Activated T-cell treated with anti-CD3 and anti-CD28 coated beads for 24 hours (primary cell): ENCODE measurements at places on chromosomes 6 and 20.

GRCh38 chr6:41774841-41775240 lies 4.9 kb downstream of the FRS3 start:
- no peak for DNase-seq

GRCh38 chr6:7184502-7184901 lies 76.7 kb downstream of the RREB1 start:
- no peak for DNase-seq

DNA sequence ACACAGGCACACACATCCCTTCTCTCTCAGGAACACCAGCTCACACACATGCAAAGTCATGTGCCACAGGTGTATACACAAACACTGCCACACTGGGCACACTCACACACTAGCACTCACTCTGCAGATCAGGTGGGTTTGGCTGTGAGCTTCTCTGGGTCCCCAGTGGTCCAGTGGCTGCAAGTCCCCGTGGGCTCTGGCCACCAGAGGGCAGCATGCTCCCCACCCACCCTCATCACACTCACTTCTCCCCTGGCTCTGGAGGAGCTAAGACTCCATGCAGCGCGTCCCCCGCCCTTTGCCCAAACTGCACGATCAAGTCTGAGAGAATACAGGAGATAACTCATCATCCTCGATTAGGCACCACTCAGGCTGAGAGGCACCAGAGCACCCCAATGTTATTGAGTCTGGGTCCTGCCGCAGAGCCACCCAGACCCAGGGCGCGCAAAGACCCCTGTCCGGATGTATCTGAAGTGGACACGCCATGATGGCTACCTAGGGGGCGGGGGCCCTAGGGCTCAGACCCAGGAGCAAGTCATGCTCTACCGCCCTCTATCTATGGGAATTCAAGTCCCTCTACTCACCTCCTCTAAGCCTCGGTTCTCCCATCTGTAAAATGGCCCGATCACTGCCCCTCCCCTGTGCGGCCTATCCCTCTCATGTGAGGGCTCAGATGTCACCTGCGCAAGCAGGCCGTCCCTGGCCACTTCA lies 90.5 kb downstream of the GRM4 start:
- peak; percentile 48 for DNase-seq

DNA sequence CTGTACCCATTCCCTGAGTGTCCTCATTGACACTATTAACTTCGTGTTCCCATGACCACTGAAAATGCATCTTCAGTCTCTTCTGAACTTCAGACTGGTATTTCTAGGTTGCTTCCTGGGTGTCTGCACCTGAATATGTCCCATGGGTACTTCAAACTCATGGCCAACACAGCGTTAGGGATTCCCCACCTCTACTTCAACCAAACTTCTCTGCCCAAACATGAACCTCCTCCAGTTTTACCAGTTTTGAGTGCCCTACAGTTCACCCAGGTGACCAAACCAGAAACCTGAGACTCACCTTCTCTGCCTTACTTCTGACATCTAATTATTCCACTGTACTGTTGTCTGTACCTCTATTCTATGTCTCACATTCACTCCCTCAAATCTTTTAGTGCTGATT lies 99.5 kb upstream of the SUPT3H start:
- no peak for DNase-seq

GRCh38 chr6:167210375-167211294 lies 52.9 kb upstream of the GPR31 start:
- no peak for DNase-seq

- no peak for DNase-seq
Measured at GRCh38 chr20:52104546-52105441, 86.8 kb downstream of the ZFP64 start.

- DNase-seq: no peak
Measured at GRCh38 chr6:158109748-158110147, 58.3 kb downstream of the SERAC1 start.

DNA sequence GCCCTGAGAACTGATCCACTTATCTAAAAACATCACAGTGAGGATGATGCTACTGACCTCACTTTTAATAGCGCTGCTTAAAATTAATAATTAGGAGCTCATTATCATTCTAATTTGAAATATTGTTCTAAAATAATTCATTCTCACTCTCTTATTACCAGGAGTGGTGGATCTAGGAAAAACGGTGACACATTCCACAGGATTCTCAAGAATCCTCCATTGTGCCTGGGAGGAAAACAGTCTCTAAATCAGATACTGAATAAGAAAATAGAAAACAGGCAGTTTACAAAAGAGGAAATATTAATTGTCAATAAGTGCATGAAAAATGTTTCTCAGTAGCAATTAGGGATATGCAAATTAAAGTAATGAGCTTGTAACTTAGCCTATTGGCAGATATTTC lies 187.4 kb downstream of the TENT5A start:
- no peak for DNase-seq

DNA sequence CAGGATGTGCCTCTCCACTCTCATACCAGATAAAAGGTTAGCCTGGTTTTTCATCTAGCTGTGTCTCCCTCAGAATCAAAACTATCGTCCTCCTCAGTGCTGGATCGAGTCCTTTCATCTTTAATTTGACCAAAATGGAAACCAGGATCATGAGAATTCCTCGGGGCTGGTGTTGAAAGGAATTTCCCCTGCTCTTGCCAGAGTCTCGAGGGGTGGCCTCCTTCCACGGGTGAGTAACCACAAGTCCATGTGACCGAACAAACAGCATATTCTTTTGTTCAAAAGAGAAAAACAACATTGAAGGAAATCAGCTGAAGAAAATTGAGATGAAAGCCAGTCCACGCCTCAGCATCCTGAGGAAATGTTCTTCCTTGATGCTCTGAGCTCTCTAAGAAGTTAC lies 165.9 kb upstream of the CDYL start:
- no peak for DNase-seq

GRCh38 chr20:52454660-52455059 lies 263.1 kb upstream of the ZFP64 start:
- DNase-seq: no peak

- no peak for DNase-seq
Measured at GRCh38 chr6:146292506-146292905, 251.1 kb upstream of the RAB32 start.

DNA sequence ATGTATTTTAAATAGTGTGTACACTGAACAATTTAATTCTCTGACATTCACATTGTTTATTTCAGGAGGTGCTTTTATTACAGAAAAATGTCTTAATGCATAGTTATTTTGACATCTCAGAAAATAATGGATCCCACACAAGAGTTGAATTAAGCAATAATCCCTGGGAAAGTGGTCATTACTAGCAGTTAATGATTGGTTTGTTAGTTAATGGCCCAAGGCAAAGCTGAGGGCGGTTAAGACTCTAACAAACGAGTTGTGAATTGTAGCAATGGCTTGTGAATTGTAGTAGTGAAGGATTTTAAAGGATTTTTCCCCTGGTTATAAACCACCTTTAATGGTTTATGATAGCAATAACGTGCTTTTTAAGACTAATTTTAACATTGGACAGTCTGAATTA lies 1316.0 kb upstream of the GJE1 start:
- DNase-seq: no peak

DNA sequence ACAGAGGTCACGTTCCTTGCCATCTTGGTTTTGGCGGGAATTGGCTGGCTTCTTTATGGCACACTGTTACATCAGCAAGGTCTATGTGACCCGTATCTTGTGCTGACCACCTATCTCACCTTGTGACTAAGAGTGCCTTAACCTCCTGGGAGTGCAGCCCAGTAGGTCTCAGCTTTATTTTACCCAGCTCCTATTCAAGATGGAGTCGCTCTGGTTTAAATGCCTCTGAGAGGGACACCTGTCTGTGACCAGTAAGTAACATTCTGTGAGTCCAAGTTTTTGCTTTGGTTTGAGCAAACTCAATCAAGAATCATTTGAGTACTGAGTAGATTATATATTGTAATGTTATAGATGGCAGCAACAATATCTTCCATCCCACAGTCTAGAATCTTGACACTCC lies 85.0 kb downstream of the BMP2 start:
- no peak for DNase-seq
